ENCODE measurements at places on chromosomes 2 and 18.

DNA sequence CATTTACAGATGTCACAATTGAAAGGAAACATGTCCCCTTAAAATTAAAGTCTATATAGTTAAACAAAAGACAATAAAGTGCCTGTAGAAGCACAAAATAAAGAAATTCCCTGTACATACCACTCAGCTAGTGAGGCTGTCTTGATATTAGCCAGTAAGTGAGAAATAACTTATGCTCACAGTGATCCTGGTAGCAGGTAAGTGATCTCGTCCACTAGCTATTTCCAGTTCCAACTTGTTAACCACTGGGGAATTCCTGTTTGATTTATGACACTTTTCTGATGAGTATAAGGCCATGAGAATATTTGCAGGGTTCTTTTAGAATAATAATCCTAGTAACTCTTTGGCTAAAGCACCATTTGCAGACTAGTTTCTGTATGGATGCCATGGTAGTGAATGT, 127.9 kb upstream of the PGAP1 start:
- no peak for DNase-seq

DNA sequence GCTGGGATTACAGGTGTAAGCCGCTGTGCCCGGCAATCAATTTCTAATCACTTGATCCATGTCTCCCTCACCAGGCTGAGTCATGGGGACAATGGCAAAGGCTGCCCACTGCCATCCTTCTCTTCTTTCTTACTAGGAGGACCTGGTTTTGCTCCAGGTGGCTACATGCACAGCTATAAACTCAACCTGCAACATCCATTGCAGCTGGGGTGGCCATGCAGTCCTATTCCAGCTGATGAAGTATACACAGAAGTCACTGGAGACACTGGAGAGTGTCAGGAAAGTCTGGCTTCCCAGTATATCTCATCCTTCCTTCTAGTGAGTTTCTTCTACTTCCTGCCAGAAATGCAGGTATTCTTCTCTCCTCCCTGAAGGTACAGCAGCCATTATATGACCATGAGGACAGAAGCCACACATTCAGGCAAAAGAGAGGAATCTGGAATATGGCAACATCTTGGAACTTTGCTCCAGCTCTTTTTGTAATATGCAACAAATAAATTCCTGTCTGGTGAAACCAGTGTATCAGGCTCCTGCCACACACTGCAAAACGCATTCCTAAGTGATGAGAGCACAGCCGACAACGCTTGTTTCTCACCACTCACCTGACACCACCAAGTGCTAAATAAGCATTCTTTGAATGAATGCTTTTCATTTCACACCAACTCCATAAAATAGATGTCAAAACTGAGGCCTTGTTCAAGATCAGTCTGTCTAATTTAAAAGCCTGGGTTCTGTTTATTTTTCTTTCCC, 32.3 kb downstream of the SCTR start:
- no peak for DNase-seq

GRCh38 chr2:45168711-45169338, 159.6 kb upstream of the SIX2 start:
- no peak for DNase-seq

DNA sequence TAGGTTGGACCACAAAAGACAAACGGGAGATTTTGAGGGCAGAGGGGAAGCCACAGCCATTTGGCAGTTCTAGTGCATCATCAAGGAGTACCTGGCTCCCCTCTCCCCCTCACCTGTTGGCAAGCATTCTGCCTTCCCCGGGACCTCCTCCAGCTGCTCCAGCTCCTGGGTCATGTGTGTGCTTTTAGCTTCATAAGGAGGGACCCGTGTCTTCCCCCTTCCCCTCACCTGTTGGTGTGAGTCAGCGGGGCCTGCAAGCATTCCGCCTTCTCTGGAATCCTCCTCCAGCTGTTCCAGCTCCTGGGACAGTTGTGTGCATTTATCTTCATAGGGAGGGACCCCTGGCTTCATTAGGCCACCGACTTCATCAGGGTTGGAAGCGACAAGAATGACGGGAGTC, 58.8 kb downstream of the SPP2 start:
- no peak for DNase-seq

GRCh38 chr2:127093648-127094210, 13.2 kb downstream of the BIN1 start:
- DNase-seq = peak; percentile 77

- no peak for DNase-seq
Measured at GRCh38 chr2:85596026-85596333, 435 bp downstream of the RNF181 start.

GRCh38 chr2:25201794-25202193, 33.4 kb upstream of the POMC start:
- DNase-seq = no peak

DNA sequence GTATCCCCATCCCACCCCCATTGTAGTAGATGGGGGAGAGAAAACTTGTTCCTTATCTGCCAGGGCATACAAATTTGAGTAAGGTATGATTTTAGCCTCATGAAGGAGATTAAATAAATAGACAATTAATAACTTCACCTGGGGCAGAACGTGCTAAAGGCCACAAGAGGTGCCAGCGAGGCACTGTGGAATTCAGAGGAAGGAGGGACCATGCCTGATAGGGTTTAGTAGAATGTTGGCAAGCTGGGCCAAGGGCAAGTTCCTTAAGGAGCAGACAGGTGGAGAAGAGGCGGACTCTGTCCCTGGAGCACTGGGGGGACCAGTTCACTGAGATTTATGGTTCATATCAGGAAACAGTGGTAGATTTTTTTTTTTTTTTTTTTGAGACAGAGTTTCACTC, 22.5 kb downstream of the STAMBP start:
- DNase-seq = no peak

DNA sequence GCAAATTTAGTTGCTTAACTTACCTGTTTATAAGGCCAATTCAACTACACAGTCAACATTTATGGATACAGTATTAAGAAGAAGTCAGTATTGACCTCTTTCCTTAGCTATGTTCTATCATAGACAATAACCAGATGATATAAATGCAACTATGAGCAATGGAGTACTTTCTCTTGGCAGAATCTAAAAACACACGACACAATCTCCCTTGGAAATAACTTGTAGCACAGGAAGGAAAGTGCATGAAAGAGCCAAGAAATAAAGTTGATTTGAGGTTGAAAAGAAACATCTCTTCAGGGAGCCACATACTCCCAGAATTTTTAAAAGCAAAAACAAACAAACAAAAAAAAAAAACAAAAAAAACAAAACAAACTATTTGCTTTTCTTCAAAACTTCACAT, 145.0 kb downstream of the EVA1A start:
- no peak for DNase-seq

GRCh38 chr2:126664234-126664633, 8.3 kb downstream of the GYPC start:
- DNase-seq = no peak

DNA sequence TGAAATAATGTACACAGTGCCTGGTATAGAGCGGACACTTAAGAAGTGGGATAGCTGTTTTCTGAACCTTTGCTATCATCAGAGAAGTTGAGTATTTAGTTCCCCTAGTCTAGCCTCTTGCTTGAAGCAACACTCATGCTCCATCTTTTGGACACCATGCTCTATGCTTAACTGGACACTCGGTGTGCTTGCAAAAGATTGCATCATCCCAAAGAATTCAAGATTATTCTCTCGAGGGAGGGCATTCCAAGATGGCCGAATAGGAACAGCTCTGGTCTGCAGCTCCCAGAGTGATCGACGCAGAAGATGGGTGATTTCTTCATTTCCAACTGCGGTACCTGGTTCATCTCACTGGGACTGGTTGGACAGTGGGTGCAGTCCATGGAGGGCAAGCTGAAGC, 143.9 kb upstream of the FSHR start:
- no peak for DNase-seq

- DNase-seq = no peak
Measured at GRCh38 chr2:80351231-80351630, 46.7 kb upstream of the LRRTM1 start.

DNA sequence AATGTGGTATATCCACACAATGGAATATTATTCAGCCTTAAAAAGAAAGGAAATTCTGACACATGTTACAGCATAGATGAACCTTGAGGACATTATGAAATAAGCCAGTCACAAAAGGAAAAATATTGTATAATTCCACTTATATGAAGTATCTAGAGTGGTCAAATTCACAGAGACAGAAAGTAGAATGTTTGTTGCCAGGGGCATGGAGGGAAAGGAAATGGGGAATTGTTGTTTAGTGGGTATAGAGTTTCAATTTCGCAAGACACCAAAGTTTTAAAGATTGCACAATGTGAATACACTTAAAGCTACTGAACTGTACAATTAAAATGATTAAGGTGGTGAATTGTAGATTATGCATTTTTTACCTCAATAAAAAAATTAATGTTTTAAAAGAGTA, 92.9 kb downstream of the TXNL1 start:
- DNase-seq = no peak

DNA sequence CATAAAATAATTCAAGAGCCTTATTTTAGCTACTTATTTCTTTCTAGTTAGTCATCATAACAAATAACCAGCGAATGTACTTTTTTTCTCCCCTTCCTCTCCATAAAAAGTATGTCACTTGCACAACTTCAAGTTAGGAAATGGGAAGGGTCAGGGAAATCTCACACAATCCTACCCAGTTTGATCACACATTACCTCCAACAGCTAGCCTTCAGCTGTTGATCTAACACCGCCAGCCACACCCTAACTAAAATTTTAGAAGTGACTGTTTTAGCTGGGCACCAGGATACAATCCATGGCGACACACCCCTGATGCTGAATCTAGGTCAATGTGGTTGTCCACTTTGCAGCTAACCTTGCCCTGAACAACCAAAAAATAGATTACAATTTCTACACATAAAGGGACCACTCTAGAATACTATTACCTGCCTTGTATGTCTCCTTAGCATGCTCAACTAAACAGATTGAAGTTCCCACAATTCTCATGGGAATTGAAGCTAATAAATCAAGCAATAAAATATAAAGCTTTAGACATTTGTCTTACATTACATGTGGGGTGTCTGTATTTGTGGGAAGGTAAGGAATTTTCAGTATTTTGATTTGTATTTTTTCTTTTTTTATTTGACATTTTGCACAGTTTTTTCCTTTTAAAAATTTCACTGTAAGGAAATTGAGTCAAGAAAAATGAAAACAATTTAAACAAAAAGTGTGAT, 7.3 kb upstream of the COL3A1 start:
- no peak for DNase-seq

GRCh38 chr2:25649786-25650185, 23.6 kb downstream of the DTNB start:
- DNase-seq = no peak

GRCh38 chr2:172283476-172283875, 143.9 kb upstream of the ITGA6 start:
- DNase-seq = peak; percentile 71

DNA sequence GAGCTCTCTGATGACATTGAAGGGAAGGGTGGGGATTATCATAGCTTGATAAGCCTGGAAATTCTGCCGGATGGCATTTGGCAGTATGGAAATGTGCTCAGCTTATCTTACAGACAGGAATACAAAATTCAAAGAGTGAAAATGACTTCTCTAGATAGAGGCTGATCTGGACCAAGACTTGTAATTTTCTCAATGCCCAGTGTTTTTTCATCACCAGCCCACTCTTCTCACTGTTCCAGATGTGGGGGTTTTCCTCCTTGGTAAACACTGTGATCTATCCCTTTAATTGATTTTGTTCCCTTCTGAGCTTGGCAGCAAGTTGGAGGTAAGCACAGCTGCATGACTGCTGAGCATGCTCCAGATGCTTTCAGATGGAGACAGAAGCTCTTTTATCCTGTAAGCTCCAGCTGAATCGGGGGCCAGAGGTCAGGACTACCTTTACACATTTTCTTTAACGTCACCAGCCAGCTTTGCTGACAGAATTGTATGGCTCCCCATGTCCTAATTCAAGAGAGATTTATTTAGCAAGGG, 287.4 kb upstream of the TCF4 start:
- DNase-seq = no peak

DNA sequence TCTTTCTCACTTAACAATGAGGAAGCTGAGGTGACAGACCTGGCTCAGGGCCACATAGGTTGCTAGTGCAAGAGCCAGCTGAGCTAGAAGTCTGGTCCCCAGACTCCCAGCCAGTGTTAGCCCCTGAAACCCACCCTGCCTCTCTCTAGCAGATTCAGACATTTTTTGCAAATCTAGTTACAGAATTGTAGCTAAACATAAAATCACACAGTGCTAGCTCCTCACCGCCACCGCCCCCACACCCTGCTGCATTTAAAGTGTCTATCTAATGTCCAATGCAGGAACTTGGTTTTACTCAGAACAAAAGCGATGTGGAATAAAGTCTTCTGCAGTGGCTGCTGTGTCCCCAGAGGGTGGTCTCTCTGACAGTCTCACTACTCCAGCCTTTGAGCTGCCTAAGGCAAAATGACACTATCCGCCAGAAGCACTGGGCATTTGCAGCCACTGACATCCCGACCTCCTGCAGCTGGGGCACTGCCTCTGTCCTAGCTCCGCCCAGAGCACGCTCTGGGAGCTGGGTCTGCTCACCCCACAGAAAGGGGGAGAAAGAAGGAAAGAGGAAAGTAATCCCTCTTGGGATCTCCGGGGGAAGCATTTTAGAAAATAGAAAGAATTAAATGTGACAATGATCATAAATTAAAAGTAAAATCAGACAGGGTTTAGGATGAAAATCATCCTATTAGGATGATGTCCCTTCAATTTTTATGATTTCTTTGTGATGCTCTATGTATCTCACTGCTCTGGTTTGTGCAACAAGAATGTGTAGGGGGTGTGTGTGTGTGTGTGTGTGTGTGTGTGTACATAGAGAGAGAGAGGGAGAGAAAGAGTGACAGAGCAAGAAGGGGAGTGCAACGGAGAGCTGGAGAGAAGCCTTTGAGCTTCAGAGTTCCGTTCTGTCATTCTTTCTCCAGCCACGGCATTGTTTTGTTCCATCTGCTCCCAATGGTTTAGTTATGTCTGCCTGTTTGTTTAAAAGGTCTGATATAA, 50.5 kb upstream of the ST8SIA3 start:
- DNase-seq = no peak

DNA sequence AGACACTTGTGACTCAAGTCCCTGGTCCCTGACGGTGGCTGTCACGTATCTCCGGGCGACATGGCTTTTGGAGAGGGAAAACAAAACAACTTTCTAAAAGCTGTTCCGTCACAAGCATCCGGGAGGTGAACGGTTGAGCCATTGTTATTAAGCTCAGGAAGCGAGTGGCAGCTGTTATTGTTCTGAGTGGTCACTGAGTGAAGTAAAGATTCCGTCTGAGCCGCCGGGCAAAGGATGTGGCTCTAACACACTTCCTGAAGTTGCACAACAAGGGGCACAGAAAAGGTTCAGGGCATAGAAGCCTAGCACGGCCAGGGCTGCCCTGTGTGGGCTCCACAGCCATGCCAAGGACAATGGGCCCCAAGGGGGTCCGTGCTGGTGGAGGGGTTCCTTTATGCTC, 24.3 kb downstream of the INPP5D start:
- peak; percentile 52 for DNase-seq

GRCh38 chr2:61210332-61210981, 48.5 kb downstream of the C2orf74 start:
- no peak for DNase-seq

DNA sequence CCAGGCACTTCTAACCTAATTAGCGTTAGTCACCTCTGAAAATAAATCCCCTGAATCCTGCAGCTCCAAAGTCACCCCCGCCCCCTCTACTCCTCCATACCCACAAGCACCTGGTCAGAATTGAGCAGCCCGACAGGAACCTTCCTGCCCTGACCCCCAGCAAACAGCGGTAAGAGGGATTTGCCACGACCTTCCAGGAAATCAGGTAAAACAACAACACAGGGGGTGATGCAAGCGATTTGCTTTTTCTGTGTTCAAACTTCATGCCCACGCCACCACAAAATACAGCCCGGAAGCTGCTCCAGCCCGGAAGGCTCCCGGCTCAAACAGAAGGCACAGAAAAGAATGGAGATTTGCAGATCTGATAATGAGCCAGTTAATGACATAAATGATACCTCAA, 367.1 kb downstream of the GPD2 start:
- no peak for DNase-seq

- no peak for DNase-seq
Measured at GRCh38 chr2:120291401-120292311, 39.0 kb downstream of the RALB start.

All from KG1 (cell line).